GM06990 (cell line): ENCODE measurements at places on chromosomes 2 and 18.

GRCh38 chr2:180753809-180754761, 226.3 kb upstream of the UBE2E3 start:
- no peak for DNase-seq

DNA sequence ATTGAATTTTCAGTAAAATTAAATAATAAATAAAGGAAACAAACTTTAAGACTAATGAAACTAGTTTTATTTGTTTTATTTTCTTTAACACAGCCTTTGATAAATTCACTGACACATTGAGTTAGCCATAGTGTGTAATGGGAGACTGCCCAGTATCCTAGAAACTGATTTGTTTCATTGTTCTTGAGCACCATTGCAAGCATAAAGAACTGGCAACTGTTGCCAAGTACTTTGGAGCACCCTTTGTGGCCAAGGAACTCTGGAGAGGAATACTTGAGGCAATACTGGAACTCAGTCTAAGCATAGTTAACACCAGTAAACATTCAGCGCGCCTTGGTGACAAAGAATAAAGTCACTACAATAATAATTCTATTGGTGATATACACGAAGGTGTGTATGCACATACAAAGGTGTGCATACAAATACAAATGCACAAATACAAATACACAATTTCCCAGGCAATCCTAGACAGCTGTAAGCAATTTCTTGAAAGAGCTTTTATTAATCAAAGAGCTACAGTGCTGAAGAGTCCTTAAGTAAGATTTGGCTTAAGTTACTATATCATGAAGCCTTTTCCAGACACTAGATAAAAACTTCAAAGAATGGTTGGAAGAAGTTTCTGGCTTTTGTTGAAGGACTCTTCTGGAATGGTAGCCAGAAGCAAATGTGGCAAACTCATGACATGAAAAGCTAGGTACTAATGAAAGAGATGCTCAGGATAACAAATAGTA, 1371.2 kb downstream of the LRP1B start:
- no peak for DNase-seq

GRCh38 chr2:231413456-231413855, 17.9 kb downstream of the B3GNT7 start:
- no peak for DNase-seq

- no peak for DNase-seq
Observed at GRCh38 chr2:190529486-190530247, 4.9 kb downstream of the NEMP2 start.

DNA sequence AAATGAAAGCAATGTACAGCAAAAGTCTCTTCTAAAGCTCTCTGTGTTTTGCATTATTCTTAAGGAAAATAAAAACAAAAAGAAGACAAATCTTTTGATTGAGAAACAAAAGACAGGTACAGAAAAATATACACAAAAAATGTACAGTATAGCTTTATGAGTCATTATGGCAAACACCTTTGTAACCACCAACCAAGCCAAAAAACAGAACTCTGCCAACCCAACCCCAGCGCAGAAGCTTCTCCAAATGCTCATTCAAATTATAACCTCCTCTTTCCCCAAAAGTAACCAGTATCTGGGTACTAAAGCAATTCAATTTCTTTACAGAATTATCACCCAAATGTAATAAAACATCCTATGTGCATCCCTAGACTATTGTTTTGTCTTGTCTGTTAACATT, 255.9 kb upstream of the STON1 start:
- DNase-seq = no peak

- no peak for DNase-seq
Observed at GRCh38 chr2:20934236-20934635, 109.6 kb downstream of the APOB start.

- no peak for DNase-seq
Observed at GRCh38 chr18:33115917-33116316, 324.6 kb downstream of the CCDC178 start.

DNA sequence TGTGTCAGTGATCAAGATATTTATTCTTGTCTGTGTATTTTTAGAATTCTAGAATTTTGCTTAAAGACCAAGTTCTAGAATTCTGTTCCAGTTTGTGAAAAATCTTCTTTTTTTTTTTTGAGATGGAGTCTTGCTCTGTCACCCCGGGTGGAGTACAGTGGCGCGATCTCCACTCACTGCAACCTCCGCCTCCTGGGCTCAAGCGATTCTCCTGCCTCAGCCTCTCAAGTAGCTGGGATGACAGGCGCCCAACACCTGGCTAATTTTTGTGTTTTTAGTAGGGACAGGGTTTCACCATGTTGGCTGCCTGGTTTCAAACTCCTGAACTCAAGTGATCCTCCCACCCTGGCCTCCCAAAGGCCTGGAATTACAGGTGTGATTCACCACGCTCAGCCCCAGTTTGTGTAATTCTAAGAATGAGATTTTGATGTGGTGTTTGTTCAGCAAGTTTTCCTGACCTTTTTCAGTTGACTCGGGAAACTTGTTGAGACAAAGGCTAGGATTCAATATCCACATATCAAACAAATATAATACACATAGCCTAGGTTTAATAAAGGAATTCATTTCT, 3.6 kb downstream of the EIF5B start:
- no peak for DNase-seq

DNA sequence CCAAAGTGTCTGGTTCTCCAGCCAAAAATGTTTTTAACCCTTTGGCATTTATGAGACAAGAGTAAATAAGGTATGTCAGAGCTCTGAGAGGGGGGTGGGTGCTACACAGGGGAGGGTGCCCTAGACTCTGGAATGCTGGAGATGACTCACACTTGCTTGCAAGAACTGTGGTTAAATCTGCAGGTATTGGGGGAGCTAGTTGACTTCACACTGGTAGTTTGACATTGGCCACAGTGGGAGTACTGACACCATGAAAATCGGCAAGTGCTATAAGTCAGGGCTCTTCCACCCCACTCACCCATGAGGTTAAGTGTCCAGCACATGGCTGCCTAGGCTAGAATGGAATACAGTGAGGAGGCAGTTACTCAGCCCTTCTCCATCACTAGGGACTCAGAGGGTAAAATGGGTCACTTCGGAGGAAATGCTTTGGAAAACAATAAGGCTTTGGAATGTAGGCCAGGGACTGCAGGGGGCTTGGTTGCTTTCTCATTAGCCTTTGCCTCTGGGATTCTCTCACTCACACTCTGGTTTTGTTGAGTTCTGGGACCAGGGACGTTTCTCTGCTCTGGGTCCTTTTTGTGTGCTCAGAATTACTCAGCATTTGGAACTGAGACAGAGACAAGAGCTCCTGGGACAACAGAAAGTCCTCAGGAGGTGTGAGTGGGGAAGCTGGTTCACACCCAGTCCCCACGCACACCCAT, 91.6 kb downstream of the ACKR3 start:
- DNase-seq = no peak

GRCh38 chr2:31434911-31435310, 20.4 kb upstream of the XDH start:
- DNase-seq = no peak

- no peak for DNase-seq
Observed at GRCh38 chr18:76602191-76602590, 107.1 kb upstream of the ZNF516 start.

DNA sequence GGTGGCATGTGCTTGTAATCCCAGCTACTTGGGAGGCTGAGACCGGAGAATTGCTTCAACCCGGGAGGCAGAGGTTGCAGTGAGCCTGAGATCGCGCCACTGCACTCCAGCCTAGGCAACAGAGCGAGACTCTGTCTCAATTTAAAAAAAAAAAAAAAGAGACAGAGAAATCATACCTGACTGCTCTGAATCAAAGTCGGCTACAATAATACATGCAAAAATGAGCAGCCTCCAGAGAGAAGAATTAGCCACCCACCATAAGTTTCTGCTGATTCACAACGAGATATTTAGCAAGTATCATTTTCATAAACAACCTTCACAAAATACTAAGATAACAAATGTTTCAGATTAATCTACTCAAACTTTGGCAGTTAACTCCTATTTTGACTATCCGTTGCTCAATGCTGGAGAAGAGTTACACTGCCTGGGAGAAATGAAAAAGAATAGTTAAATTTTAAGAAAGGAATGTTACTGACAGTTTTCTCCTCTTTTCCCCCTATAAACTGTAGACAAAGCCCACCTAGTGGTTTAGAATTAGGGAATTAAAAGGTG, 1.5 kb downstream of the OSBPL1A start:
- DNase-seq = peak; percentile 7

DNA sequence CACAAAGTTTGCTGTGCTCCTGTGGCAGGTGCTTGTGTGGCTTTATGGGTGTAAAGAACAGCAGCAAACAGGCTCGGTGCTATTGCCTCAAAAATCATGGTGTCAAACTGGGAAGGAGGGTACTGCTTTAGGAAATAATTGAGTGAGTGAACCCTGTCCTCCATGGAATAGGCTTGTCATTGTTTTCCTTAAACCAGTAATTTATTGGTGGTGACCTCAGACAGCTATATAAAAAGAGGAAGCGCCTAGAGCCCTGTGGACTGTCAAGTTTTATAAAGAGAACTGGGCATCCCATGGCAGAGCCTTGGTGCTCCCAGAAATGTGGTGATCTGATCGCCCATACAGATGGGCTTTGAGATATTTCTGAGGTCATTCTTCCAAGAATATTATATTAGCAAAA, 4.7 kb upstream of the CXCR4 start:
- no peak for DNase-seq

DNA sequence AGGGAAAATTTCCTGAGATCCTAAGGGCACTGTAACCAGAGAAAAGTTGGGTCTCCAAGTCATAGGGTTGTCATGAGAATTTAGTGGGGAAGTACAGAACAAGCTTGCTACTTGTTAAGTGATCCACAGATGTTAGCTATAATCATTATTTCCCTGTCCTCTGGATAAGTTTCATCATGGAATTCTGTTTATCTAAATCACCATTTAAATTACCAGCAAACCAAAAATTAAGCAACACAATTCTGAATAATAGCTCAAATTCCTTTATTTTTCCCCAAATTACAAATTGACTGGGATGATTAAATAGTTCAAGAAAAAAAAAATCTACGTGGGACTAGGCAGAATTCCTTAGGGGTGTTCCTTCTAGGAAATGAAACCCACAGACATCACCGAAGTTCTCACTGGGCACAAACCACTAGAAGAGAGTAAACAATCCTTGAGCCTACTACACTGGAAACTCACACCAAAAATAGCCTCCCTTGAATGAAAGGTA, 159.5 kb downstream of the COL6A3 start:
- no peak for DNase-seq

DNA sequence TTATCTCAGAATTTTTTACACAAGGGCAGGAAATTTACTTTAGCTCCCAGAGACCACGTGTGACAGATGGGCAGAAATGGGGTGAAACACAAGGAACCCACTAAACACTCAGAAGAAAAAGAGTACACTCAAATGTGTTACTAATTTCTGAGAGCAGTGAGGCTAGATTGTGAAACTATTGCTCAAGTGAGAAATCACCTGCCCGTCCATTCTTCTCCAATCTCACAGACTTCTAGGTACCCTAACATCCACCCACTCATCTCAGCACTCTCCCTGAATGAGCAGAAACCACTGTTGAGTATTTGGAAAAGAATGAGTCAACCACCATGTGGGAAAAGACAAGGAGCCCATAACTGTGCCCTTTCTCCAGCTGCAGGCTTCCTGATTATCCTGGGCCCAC, 293.0 kb upstream of the CDH2 start:
- DNase-seq = no peak

- DNase-seq = no peak
Observed at GRCh38 chr18:68270017-68270416, 444.9 kb downstream of the TMX3 start.

DNA sequence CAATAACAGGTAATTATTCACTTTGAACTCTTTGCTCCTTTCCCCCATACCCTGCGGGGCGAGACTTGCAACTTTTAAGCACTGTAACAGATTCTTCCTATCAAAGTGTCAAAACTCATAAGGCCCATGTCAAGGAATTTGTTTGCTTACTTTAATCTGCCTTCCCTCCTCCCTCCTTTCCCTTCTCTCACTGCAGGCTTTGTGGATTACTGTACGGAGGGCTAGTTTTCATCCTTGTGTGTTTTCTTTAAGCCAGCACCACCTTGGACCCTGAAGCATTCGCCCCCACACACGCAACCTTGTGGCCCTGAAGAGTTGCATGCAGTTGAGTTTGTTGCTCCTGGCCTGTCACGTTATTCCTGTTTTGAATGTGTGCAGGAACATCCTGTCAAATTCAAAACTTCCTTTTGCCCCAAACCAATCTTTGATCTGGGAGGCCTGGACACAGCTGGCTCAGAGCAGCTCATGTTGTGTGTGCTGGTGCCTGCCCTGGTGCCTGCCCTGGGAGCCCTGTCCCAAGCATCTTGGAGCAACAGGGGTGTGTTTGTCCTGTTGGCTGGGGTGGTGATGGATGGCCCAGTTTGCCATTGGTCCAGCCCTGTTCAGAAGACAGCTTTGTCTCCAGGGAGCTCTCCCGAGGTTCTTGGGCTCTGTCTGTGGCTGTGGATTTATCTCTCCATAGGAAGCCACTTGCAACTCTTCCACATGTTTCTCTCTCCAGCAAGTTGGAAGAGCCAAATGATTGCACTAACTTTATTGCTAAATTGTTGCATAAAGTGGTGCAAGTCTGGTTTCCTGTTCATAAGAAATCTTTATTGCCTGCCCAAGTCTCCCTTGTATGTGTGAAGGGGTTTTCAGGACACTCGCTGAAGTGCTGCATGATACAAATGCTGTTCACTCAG, 199.6 kb downstream of the VAPA start:
- DNase-seq = no peak

DNA sequence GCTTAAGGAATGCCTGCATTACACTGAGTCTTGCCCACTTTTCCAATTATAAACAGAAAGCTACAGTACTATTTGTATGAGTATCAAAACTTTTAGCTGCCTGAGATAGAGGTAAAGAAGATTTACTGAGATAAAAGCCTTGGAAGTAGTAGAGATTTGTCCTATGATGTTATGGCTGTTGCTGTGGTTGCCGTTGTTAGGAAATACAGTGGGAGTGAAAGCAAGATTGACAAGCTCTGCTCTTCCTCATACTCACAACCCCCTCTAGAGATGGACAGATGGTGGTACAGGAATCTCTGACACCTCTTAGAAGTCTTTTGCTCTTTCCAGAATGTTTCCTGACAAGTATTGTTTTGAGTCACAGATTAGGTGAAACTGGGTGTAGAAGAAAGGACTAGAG, 242.5 kb downstream of the RPIA start:
- DNase-seq = no peak

DNA sequence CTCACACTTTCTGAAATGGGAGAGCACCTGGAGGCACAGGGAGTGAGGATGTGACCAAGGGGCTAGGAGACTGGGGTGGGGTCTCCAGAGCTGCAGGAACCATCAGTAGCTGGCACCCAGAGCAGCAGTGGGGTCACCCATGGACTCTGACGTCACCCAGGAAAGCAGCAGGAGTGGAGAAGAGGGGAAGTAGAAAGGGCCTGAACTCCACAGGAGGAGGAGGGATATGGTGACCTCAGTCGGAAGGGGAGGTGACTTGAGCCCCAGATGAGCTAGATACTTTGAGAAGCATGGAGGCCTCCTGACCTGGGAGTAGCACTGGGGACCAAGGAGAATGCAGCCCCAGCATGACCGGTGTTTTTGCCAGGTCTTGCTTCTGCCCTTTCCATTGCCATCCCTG, 8.8 kb downstream of the NMUR1 start:
- no peak for DNase-seq
